Upper lobe of left lung (tissue), 6 donors: ENCODE measurements at places on chromosomes 3 and 15. TPM values are rescaled to one million over a fixed set of nuclear protein-coding genes. Genes with fewer than 3 reads are reported as not detected.

DNA sequence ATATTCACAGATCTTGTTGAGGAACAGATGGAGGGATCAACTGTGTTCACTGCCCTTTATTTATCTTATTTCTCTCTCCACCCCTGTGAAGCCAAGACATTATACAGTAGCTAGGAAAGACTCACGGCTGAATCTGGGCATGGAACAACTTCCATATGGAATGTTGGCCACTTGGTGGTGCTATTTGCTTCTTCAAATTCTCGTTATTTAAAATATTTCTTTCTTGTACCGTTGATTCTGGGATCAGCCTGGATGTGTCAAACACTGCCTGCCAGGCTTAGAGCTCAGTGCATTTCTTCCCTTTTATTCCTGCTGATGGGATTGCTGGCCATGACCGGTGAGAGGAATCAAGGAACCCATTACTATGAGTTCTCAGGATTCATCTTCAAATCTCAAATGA is 17.5 kb upstream of the GASK1A start:
- no peak for DNase-seq

The HYAL1 gene
- 99.1 TPM for total RNA-seq

GRCh38 chr3:10777627-10778026 is 38.4 kb upstream of the SLC6A11 start:
- no peak for DNase-seq

- no peak for DNase-seq
Observed at GRCh38 chr3:63662500-63662899, 10.0 kb downstream of the SNTN start.

- DNase-seq = no peak
Observed at GRCh38 chr3:52841211-52841980, 6.6 kb upstream of the MUSTN1 start.

The IL5RA gene
- 1.3 TPM for total RNA-seq

- peak; percentile 41 for DNase-seq
Observed at GRCh38 chr3:119145500-119146167, at the start of gene TEX55. Gene TEX55, plus strand, starts transcription at chr3:119146165. Its CDS starts 25 bp downstream, at chr3:119146190.

DNA sequence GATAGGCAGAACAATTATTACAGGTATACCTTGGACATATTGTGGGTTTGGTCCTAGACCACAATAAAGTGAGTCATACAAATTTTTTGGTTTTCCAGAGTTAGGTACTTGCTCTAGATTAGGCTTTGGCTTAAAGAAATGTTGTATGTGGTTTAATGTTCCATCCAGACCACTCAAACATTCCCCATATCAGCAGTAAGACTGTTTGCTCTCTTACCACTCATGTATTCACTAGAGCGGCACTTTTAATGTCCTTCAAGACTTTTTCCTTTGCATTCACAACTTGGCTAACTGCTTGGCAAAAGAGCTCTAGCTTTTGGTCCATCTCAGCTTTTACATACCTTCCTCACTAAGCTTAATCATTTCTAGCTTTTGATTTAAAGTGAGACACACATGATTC is 250.5 kb upstream of the SETMAR start:
- DNase-seq = no peak

The SLC6A1 gene
- 0.98 TPM for total RNA-seq

The FAM81A gene
- 0.11 TPM for total RNA-seq

GRCh38 chr3:193132241-193132640 is 108.8 kb upstream of the PLAAT1 start:
- no peak for DNase-seq

DNA sequence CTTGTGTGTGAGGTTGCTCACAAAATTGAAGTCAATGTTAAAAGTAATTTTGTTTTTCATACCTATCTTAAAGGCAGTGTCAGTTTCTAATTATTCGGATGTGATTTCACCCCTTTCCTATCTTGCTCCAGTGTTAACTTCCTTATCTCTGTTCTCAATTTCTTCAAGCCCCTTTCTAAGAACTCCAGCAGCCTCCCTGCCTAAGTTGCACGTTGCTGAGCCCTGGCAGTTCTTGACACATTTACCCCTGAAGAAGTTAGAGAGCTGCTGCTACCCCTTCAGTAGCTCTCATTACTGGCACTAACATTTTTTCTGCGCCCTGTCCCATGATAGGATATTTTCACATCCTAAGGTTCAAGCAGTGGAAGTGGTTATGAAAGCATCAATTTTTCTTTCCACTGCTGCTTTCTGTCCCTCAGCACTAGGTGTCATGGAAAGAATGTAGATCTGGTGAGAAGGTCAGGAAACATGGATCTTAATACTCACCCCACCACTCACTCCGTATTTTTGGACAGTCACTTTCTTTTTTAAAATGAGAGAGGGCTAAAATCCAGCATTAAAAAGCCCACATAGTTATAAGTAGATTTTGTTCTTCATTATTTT is 62.9 kb downstream of the OPA1 start:
- DNase-seq = no peak

The FOXL2 gene
- total RNA-seq = not detected

DNA sequence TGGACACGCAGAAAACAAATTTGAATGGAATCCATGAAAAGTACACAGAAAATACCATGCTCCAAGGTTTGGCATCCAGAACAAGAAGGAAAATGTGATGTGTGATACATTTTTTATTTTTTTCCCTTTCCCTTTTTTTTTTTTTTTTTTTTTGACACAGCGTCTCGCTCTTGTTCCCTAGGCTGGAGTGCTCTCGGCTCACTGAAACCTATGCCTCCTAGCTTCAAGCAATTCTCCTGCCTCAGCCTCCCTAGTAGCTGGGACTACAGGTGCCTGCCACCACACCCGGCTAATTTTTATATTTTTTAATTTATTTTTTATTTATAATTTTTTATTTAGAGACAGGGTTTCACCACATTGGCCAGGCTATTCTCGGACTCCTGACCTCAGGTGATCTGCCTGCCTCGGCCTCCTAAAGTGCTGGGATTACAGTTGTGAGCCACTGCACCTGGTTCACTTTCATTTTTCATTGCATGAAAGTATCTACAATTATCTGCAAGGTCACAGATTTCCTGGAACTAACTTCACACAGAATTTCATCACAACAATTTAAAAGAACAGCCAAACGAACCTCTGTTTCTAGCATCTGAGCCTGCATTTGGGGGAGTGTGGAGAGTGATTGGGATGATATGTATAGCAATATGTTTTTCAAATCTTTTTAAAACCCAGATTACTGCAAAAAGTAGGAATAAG is 8.3 kb downstream of the POU1F1 start:
- no peak for DNase-seq

DNA sequence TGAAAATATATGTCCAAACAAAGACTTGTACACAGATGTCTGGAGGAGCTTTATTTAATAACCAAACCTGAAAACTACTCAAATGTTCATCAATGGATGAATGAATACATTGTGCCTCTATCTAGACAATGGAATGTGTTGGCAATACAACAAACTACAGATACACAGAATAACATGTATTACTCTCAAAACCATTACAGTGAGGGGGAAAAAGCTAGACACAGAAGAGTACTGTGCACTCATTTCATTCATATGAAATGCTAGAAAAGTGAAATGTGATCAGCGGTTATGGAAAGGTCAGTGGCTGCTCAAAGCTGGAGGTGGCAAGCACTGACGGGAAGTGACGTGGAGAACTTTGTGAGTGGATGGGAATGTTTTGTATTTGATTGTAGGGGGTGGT is 13.2 kb downstream of the STOML1 start:
- DNase-seq = no peak

DNA sequence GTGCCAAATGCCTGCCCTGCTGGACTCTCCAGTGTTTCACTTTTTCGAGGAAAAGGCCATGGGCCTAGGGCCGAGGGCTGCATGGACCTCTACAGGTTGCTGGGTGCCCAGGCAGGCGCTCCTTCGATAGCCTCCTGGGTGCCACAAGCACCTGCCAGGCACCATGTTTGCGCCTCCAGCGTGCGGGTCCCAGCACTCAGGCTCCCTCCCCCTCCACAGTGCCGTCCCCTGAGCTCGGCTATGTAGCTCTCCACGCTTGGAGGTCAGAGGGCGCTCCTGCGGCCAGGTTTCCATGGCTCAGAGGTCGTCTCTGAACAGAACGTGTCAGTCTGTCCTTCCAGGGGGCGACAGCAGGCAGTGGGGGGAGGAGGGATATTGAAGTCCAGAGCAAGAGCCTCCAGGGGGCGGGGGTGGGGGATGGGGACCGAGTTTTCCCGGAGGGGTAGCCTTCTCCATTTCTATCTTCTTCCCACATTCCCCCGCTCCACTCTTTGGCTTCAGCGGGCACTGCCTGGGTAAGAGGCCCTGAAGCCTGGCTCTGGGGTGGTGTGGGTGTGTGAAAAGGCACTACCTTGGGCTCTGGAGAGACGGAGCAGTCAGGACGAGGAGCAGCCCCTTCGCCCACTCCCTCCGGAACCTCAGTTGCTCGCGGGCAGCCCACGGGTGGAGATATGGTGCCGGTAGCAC is 3.6 kb downstream of the ONECUT1 start:
- DNase-seq = no peak

The CHST2 gene
- 12.8 TPM for total RNA-seq

GRCh38 chr3:14678015-14678503 is 3.1 kb downstream of the C3orf20 start:
- no peak for DNase-seq

The TMEM207 gene
- not detected for total RNA-seq

DNA sequence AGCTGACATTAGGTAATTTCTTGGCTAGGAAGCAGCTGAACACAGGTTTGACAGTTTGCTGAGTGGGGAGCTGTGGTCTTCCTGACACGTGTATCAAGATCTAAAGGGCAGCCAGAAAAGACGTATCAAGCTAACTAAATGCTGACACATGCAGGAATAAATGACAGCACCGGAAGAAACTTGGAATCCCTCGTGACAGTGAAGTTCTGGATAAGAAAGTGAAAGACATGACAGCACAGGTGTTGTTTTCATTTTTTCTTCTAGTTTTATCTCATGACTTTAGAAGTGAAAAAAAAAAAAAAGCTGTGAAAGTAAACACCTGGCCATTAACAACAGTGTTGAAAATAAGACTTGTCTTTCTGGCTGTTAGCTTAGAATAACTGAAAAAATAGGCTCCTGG is 48.7 kb downstream of the FGF7 start:
- no peak for DNase-seq

GRCh38 chr15:75107908-75108838 is 84.8 kb downstream of the PPCDC start:
- DNase-seq = no peak

GRCh38 chr15:62601777-62602545 is 436.9 kb upstream of the C2CD4B start:
- no peak for DNase-seq

GRCh38 chr3:86251781-86252180 is 739.2 kb downstream of the VGLL3 start:
- DNase-seq = no peak

- DNase-seq = no peak
Observed at GRCh38 chr3:144687862-144688261, 716.2 kb downstream of the DIPK2A start.

DNA sequence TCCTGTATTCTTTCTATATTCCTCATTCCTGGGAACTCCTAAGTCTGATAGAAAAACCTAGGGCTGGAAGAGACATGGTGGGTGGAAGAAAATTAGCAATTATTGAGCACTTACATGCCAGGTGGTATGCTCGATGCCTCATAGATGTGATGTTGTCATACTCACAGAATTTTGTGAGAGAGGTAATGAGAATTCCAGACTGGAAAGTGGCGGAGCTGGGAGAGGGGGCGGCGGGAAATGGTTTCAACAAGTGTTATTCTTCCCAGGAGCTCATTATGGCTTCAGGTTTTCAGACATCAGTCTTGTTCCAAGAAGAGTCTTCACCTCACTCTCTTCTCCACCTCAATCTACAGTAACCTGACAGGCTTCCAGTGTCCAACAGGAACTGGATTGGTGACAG is 16.2 kb downstream of the TIMP4 start:
- DNase-seq = no peak

DNA sequence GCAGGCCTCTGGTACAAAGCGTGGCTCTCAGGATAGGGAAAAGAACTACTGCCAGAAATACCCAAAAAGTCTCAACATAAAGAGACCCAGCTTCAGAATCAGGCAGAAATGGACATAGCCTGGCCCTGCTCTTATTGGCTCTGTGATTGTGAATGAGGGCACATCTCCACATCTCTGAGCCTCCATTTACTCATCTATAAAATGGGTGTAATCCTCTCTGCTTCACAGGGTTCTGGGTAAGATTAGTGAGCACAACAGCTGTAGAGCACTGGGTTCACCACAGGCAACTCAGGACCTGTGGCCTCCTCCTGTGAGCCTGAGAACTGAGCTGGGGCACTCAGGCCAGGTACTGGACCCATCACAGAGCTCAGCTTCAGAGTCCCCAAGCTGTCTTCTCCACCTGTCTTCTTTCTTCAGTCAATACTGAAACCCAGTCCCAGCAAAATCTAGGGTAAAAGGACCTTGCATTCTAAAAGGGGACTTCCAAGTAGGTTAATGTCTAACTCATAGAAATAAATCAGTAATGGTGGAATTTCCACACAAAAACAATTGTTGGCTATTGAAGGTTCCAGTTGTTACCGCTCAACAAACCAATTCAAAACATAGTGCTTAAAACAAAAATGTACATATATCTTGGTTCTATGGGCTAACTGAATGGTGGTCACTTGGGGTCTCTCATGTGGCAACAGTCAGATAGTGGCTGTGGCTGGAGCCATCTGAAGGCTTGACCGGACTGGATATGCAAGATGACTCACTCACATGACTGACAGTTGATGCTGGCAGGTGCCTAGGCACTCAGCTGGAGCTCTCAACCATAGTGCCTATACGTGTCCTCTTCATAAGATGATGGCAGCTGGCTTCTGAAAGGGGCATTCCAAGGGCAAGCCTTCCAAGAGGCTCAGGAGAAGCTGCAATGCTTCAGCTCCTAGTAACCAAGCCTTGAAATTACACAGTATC is 47.3 kb downstream of the TRIM42 start:
- no peak for DNase-seq

- no peak for DNase-seq
Observed at GRCh38 chr15:28915041-28915810, 29.5 kb downstream of the APBA2 start.

DNA sequence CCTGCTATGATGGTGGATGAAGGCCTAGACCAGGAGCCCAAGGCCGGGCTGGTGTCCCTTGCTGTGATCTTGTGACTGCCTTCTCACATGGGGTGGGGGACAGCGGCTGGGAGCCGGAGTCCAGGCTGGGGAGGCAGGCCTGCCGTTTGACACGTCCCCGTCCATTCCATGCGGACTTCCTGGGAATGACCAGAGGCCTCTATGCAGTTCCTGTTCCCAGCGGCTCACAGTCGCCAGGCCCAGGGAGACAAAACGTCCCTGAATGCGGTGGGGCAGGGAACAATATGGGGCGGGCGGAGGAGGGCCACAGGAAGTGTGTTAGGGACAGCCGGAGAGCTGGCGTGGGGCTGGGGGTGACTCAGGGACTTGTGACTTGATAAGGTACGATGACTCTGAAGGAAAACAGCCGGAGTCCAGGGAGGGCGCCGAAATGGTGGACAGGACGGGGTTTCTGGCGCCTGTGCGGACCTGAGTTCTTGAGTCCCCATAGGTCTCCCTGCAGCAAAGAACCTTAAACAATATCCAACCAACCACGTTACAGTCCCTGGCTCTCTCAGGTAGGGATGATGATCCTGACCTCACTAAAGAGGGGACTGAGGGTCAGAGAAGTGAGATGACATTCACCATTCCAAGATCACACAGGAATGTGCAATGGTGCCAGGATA is 40.5 kb upstream of the SMAD6 start:
- peak; percentile 56 for DNase-seq
